ENCODE measurements at places on chromosomes 11 and 22. TPM values are rescaled to one million over a fixed set of nuclear protein-coding genes. Genes with fewer than 3 reads are reported as not detected.
A peak's percentile ranks its signal among the peaks of the same experiment; 100 is the strongest.

DNA sequence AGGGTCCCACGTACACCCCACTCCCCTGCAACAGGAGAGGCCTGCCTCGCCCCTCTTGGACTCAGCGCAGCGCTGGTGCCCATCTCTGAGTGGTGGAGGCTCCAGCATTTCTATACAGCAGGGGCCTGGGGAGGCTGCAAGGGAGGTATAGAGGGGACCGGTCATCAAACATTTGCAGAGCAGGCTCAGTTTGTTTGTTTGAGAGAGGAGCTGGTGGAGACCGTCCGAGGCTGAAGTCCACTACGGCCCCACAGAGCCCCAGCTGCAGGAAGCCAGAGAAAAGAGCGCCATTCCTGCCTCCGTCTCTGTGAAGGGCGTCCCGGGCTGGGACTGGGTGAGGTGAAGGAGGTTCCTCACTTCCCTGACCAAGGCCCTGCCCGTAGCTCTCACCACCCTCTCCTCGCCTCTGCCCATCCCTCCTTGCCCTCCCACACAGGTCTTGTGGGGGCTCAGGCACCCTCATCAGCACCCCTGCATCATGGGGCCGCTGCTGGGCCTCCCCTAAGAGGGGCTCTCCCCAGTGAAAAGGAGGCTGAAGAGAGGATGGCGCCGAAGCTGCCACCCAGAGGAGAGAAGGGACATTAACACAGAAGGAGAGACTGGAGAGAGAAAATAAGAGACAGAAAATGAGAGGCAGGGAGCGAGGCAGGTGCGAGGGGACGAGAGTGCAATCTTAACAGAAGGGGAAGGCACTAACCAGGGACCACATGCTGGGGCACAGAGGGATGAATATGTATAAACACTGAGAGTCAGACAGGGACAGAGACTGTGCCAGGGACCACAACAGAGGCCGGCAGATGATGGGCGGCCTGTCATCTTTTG is 24.5 kb downstream of the RPUSD4 start:
- DNase-seq: peak; percentile 47

GRCh38 chr22:50229370-50229769 is 15.5 kb downstream of the TUBGCP6 start:
- DNase-seq: no peak

DNA sequence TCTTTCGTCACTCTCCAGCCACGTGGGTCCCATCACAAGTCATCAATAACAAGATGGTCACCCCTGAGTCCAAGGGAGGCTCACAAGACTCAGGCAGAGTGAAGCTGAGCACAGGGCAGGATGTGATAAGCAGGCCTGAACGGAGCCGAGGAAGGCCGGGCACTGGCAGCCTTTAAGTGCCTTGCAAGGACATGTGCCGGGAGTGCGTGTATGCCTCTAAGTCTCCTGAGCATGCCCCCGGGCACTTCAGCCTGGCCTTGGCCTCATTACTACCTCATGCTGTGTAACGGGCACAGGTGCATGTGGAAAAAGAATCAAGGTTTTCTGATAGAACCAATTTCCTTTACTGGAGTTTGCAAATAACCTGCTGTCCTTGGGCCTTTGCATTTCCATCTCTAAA is 55.8 kb downstream of the UBASH3B start:
- DNase-seq: no peak

GRCh38 chr22:19868333-19868732 is 13.7 kb upstream of the GNB1L start:
- DNase-seq: no peak

The SCN3B gene
- total RNA-seq: 0.99 TPM

- DNase-seq: peak; percentile 1
Observed at GRCh38 chr11:115607621-115608221, 103.5 kb upstream of the CADM1 start.

DNA sequence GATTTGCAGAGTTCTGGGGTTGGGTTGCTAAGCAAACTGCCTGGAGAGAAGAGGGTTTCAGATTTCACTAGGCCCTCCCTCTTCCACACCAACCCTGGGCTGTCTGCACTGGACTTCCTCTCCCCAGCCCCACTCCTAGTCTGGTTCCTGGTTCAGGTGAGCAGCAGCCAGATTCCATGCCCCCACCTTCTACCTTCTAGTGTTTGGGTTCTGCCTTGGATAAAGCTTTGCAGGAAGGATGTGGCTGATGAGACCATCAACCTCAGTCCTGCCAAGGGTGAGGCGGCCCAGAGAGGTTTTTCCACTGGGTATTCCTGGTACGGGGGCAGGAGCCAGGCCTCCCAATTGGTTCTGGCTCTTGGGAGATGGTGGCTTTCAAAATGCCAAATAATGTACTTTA is 68.3 kb downstream of the BCR start:
- DNase-seq: peak; percentile 24

The OR52A1 gene
- not detected for total RNA-seq

DNA sequence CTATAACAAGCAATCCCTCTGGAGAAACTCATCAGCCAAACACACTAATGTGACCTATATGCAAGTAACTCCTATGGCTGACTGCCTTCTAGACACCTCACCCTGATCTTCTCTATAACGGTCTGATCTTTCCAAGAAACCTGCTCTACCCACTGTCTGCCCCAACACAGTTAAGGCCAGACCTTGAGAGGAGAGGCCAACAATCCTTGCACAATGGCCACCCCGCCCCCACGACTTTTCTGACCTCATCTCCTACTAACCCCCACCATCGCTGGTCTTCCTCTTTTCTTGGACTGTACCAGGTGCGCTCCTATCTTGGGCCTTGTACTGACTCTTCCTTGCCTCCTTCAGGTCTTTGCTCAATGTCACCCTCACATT is 12.5 kb downstream of the HIRA start:
- no peak for DNase-seq

The RPS6KB2 gene
- total RNA-seq: 53.3 TPM

The DEFB131B gene
- not detected for total RNA-seq

DNA sequence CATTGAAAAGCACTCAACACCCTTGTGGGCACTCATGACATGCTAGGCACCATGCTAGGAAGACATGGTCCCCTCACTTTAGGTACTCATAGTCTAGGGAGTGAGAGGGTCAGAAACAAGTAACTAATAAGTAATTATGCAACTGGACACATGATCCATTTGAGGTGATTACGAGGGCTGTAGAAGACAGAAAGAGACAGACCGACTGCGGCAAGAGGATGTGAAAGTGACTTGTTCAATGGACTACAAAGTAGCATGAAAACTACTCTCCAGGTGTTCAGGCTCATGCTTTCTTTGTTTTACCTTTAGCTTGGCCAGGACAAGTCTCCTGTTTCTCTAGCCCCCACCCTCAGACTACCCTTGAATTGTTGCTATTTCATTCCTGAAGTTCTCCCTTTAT is 310.8 kb upstream of the SORL1-AS1 start:
- DNase-seq: no peak

GRCh38 chr11:126485021-126485792 is 129.7 kb downstream of the ST3GAL4 start:
- DNase-seq: peak; percentile 8

DNA sequence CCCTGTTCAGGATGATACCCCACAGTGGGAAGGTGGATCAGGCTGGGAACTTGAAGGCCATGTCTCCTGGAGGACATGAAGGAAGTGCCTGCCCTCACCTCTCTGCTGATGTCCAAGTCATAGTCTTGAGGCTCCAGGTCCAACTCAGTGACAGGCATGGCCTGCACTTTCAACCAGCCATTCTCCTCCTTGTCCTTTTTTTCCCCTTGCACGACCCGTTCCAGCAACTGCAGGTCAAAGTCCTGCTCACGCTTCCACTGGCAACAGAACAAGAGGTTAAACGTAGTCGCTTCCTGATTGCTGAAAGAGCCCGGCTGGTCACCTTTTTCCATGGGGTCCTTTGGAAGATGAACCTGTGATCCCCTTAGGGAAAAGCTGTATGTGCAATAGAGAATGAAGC is 47.7 kb downstream of the C11orf58 start:
- DNase-seq: no peak

The FXYD2 gene
- total RNA-seq: not detected

GRCh38 chr11:44260081-44260480 is 49.9 kb downstream of the ALX4 start:
- DNase-seq: peak; percentile 60

The YPEL4 gene
- 2.2 TPM for total RNA-seq

DNA sequence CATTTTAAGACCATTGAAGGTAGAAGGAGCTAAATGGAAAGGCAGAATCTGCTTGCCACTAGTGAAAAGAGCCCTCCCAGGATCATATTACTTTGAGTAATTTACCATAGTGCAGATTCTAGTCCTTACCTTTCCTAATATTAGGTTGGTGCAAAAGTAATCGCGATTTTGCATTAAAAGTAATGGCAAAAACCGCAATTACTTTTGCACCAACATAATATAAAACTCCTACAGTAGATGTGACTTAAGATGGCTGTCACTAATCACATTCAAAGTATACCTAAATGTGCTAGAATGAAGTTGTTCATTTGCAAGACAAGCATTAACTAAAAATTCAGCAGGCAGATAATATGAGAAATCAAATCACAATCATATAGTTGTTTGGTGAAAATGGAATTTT is 38.1 kb upstream of the ARL14EP start:
- no peak for DNase-seq

DNA sequence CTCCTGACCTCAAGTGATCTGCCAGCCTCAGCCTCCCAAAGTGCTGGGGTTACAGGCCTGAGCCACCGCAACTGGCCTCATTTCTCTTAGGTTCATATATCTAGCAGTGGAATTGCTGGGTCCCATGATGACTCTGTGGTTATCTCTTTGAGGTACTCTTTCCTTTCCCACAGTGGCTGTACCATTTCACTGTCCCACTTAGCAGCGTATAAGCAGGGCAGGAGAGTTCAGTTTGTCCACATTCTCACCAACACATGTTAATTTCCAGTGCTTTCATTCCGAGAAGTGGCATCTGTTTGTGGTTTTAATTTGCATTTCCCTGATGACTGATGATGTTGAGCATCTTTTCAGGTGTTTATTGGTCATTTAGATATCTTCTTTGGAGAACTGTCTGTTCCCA is 16.4 kb downstream of the PRR5 start:
- no peak for DNase-seq

The LSP1 gene
- total RNA-seq: 407 TPM

The CRYBA4 gene
- not detected for total RNA-seq

DNA sequence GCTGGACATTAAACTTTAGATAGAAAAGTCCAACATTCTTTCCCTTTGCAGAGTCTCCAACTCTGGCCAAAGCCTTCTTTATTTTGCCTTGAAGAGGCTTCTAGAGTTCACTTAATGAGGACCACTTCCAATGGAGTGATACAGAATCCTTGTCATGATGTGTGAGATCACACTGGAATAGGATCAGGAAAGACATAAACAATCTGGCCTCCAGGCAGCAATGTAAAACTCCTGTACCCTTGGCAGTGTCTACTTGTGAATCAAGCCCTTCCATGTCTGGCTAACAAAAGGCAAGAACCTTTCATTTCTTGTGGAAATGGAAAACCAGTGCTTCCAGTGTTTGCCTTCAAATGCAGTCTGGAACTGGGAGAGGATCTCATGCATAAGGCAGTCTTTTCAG is 56.5 kb upstream of the FIBIN start:
- DNase-seq: no peak

GRCh38 chr22:48076008-48076407 is 1313.6 kb downstream of the TBC1D22A start:
- no peak for DNase-seq

The TRPM5 gene
- total RNA-seq: not detected

The XKR3 gene
- total RNA-seq: not detected

DNA sequence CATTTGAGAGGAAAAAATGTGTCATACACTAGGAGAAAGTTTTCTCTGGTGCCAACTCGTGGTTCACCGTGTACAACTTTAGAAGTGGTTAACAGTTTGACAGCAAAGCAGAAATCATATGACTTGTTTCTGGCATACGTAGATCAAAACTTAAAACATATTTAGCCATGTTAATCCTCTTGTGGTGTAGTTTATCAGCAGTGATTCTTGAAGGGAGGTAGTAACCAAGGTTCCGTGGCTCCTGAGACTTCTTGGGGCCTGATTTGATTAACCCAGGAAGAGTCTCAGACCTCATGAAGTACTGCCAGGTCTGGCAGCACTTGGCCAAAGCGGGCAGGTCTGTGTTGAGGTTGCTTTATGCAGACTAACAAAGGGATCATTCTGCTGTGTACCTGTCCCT is 40.5 kb downstream of the SREBF2 start:
- DNase-seq: peak; percentile 48

- DNase-seq: no peak
Observed at GRCh38 chr11:105192115-105192514, 52.5 kb upstream of the CARD18 start.

- peak; percentile 59 for DNase-seq
Observed at GRCh38 chr11:17865765-17866428, 131.3 kb downstream of the KCNC1 start.

GRCh38 chr22:45962434-45962718 is 14.6 kb downstream of the WNT7B start:
- DNase-seq: no peak

DNA sequence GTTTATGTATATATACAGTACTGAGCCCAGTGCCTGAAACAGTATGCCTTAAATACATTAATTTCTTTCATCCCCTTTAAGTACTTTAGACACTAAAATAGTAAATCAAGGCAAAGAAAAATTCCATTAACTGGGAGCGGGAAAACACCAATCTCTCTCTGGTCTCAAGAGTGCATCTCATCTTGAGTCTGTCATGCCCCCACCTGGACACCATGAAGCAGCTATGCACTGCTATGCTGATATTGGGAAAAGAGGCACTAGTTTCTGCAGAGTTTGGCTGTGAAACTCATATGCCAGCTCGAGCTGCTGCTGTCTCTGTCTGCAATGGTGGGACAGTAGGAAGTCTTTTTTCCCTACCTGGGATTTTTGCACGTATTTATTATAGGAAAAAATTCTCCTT is 754.4 kb upstream of the RAG2 start:
- DNase-seq: no peak

GRCh38 chr11:64146036-64146955 is 19.6 kb downstream of the MACROD1 start:
- DNase-seq: peak; percentile 43

- no peak for DNase-seq
Observed at GRCh38 chr11:132134322-132134721, 763.9 kb downstream of the NTM start.

DNA sequence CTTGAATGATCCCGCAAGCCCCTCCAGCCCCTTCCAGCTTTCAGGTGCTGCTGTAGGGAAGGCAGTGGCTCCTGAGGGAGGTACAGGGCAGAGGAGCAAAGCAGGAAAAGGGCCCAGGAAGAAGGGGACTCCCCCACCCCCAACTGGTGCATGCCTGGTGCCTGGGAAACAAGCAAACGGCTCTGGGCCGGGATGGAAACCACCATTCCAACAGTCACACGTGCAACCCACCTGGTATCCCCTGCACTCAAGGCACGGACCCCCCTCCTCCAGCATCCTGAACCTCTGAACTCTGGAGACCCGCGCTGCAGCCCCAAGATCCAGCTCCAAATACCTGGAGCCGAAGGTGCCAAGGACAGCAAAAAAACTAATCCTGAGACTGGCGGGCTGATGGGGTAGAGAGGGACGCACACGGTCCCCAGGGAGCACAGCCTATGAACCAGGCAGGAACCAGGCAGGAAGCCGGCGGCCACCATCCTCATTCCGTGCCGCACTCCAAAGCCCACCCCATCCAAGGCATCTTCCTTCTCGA is 537 bp downstream of the SCN4B start:
- no peak for DNase-seq
